ENCODE measurements at places on chromosomes 1 and 21.

DNA sequence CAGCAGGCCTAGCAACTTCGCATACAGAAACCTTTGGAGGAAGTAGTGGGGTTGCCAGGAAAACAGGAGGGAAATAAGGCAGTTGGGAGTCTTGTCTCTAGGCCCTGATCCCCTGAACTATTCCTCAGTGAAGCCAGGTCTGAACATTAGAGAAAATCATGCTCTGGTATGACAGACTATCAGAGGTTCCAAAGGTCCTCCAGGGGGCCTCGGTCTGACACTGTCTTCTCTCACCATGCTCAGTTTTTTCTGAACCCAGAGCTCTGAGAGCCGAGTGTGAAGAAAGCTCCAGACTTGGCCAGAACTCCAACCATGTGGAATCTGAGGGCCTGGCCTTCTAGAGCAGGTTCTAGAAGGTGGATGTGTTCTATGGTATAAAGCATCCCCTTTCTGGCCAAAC, 4.0 kb downstream of the TOMM40L start:
- DNase-seq: no peak

DNA sequence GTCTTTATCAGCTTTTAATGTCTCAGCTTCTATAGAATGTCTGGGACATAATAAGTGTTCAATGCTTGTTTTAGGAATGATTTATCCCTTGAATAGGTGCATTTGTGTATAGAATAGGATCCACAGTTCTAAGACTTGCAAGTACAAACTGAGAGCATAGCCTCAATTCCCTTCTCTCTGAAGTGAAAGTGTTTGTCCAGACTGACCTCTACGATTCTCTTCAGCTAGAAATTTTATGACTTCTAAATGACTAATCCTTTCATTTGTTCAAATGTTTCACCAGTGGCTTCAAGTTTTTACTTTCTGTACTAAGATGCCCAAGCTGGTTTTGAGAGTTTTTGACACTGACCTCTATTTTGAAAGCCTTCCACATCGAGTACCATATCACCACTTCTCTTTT, 608.2 kb upstream of the ADGRL4 start:
- no peak for DNase-seq

- DNase-seq: no peak
Measured at GRCh38 chr21:45539046-45539795, 3.0 kb downstream of the SLC19A1 start.

- no peak for DNase-seq
Measured at GRCh38 chr1:39754026-39754570, 15.4 kb downstream of the PPIE start.

GRCh38 chr1:10575616-10576015, 100.9 kb downstream of the PEX14 start:
- no peak for DNase-seq

DNA sequence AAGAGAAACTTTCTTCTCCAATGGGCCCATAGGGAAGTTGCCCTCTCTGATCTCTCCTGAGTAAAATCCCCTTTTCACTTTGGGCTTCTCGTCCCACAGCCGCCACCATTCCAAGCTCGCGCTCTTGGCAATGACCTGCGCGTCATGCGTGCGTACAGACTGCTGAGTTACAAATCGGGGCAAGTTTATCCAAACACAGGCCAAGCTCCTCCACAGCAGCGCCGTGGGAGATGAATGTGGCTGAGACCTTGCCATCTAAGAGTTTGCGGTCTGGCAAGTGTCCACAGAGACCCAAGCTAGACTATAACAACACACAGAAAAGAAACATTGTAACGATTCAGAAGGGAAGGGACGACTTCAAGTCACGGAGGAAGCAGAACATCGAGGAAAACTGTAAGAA, 116.3 kb upstream of the SOD1 start:
- no peak for DNase-seq

GRCh38 chr1:201845331-201846083, 16.6 kb downstream of the IPO9 start:
- no peak for DNase-seq

- DNase-seq: no peak
Measured at GRCh38 chr1:183720028-183720427, 66.9 kb upstream of the APOBEC4 start.

DNA sequence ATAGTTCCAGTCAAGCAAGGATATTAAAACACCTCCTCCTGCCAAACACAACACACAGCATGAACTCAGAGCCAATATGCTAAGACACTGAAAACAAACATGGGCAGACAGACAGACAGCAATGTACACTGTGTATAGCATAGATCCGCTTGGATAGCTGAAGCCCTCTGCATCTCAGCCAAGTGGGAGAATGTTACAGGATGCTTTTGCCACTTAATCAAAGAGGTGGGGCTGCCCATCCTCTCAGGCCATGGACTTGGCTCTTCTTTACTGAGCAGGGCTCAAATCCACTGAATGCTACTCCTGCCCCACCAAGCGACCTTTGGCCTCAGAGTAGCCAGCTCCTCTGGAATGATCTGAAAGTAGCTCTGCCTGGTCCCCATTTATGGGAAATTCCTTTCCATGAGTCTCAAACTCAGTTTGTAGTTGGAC, 64.7 kb upstream of the NGF start:
- no peak for DNase-seq

GRCh38 chr1:228554107-228554506, 66.9 kb downstream of the RNF187 start:
- no peak for DNase-seq

GRCh38 chr1:107450899-107451664, 310.2 kb downstream of the NTNG1 start:
- no peak for DNase-seq

GRCh38 chr21:45629046-45629981, 14.2 kb upstream of the PCBP3 start:
- no peak for DNase-seq

DNA sequence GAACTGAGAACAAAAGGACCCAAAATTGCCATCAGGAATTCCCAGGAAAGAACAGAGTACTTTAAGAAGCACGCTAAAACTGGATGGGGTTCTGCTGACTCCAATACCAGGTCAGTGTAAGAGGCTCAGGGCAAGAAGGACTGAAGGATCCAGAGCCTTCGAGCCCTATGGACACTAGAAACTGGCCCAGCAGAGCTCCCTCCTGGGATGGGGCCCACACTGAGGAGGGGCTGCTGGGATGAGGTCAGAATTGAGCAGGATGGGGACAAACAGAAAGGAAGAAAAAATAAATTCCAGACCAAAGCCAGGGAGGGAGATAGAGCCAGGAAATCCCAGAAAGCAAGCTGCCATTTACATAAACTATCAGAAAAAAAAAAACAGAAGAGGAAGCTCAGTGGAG, 222.4 kb upstream of the COA6 start:
- no peak for DNase-seq

DNA sequence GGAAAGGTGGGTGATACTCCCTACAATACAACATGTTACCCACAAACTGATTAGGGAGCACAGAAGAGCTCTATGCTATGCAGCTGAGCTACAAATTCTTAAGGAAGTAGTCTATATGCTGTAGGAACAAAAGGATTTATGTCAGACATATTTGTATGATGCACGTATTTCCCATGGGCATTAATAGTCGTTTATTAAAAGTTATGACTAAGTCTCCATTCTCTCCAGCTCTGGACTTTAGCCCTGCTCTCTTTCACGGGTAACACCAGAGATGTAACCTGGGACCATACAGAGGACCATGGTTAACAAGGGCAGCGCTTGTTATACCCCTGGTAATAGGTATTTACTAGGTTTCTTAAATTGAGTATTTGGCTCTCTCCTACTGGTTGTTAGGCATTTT, 168.2 kb upstream of the C1orf105 start:
- no peak for DNase-seq

- DNase-seq: no peak
Measured at GRCh38 chr1:170986901-170987300, 51.6 kb downstream of the MROH9 start.

- no peak for DNase-seq
Measured at GRCh38 chr1:223006371-223006770, 136.7 kb downstream of the TLR5 start.

GRCh38 chr1:23187637-23188036, 19.0 kb upstream of the LUZP1 start:
- DNase-seq: no peak

GRCh38 chr1:43558346-43558841, 27.7 kb downstream of the PTPRF start:
- DNase-seq: peak; percentile 56
